ENCODE measurements at places on chromosomes 7 and 10. TPM values are rescaled to one million over a fixed set of nuclear protein-coding genes. Genes with fewer than 3 reads are reported as not detected.

- H3K4me3 ChIP-seq: peak within 1 kb of the TSS; percentile 74
- H3K4me1 ChIP-seq: peaks cover 3% of the 10 kb centered on the region
- no peaks in the 10 kb centered on the region for H3K27me3 ChIP-seq
- H3K36me3 ChIP-seq: no peaks in the 10 kb centered on the region
- H3K27ac ChIP-seq: peak within 1 kb of the TSS; percentile 90
Observed at GRCh38 chr10:45000752-45001380, at the start of gene ZNF22. Gene ZNF22, plus strand, starts transcription at chr10:45000923. Its CDS starts 2,446 bp downstream, at chr10:45003369.

DNA sequence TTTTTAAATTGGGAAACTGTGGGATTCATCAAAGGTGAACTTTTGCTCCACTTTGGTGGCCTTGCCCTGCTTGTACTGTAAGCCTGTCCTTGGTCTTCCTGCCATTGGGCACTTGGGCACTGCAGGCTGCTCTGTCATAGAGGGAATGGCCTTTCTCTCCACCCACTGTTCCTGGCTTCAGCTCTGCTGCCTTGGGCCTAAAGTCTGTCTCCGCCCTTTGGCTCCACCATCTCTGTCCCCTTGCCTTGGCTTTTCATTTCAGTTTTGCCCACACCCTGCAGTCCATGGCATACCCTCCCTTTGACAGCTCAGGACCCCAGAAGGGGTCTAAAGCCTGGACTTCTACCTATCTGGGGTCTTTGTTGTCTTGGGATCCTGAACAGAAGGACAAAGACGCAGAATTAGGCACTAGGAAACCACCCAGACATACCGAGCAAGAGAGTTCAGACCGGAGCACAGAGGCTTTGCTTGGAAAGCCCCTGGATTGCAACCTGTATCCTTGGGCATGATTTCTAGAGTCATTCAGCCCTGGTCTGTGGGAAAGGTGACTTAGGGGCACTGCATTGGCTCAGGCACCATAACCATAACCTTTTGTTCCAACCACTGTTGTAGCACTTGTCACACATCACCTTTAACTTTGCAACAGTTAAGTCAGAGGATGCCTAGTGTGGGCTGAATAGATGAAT lies 5.2 kb upstream of the ARHGAP22 start:
- peak overlapping the region; percentile 11 for H3K27ac ChIP-seq
- no peaks in the 10 kb centered on the region for H3K36me3 ChIP-seq
- H3K4me1 ChIP-seq: peaks cover 6% of the 10 kb centered on the region

DNA sequence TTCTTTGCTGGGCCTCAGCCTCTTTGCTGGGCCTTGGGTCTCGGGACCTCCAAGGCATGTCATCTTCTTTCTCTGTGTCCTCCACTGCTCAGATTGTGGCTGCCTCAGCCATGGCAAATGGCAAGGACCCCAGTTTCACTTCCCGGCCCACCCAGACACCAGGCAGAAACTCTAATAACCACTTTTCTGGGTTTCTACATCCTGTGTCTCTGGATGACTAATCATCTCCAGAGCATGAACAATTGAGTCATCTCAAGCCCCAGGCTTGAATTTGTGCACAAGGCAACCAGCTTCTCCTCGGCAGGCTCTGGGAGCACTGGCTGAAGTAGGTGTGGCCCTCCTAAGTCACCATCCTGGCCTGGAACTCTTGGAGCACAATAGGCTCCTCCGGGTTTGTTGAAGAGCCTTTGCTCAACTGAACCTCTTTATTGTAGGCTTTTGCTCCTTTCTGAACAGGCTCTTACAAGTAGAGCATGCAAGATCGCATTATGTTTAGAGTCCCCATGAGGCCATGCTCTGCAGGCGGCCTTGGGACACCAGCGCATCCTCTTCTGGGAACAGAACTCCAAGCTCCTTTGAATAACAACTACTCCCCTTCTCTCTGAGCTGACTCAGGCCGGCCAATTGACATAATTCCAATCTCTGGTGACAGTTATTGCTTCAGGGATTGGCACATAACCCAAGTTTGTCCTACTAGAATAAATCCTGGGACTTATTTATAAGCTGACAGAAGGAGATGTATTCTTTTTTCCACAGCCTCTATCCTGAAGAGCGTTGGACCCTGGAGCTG lies 218.1 kb downstream of the WDR11 start:
- no peak overlapping the region for H3K27ac ChIP-seq
- H3K4me1 ChIP-seq: no peaks in the 10 kb centered on the region
- no peaks in the 10 kb centered on the region for H3K27me3 ChIP-seq
- H3K4me3 ChIP-seq: no peak overlapping the region

GRCh38 chr7:54769203-54769602 lies 10.2 kb upstream of the SEC61G start:
- H3K27ac ChIP-seq: no peak overlapping the region
- DNase-seq: no peak
- H3K27me3 ChIP-seq: no peaks in the 10 kb centered on the region
- H3K4me1 ChIP-seq: no peaks in the 10 kb centered on the region
- H3K4me3 ChIP-seq: no peak overlapping the region
- H3K36me3 ChIP-seq: no peaks in the 10 kb centered on the region

- no peaks in the 10 kb centered on the region for H3K27me3 ChIP-seq
- peaks cover 40% of the 10 kb centered on the region for H3K4me1 ChIP-seq
- H3K36me3 ChIP-seq: no peaks in the 10 kb centered on the region
Observed at GRCh38 chr7:30475580-30475979, 3.0 kb downstream of the NOD1 start.

- no peaks in the 10 kb centered on the region for H3K36me3 ChIP-seq
- no peak overlapping the region for H3K27ac ChIP-seq
- no peak overlapping the region for H3K4me3 ChIP-seq
- no peak for DNase-seq
- H3K27me3 ChIP-seq: no peaks in the 10 kb centered on the region
Observed at GRCh38 chr7:30975256-30975899, 11.6 kb downstream of the GHRHR start.

DNA sequence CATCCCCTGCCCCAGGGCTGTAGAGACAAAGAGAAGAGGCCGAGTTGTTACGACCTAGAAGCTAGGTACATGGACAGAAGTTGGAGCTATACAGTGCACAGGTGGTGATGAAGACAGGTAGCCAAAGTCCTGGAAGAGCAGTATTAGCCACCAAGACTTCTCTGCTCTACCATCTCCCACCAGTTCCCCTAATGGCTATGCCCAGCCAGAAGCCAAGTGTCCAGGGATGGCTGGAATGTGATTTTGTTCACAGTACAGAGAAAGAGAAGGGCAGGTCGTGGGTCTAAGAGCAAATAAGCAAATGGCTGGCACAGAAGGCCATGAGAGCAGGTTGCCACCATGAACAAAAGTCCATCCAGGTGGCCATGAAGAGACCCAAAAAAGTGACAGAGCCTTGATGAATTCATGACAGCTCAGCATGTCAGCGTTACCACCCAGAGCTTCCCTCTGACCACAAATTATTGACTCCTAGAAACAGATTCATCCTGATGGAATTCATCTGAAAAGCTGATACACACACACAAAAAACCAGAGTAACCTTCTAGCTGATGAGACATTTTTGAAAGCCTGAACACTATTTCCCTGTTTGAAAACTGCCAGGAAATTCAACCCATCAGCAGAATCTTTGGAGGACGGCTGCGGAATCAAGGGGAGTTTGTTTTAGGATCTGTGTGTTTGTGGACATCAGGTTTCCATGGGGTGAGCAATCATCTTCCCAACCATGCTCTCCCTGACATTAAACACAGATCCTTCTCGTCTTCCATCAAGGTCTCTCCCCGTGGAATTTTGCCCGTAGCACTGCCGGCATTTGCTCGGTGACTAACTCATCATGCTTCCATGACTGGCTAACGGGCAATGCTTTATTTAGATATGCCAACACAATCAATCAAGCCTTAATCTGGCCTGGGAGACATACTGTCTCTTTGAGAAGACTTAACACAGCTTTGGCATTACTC lies 906.7 kb upstream of the AUTS2 start:
- H3K27ac ChIP-seq: no peak overlapping the region
- H3K27me3 ChIP-seq: no peaks in the 10 kb centered on the region
- H3K4me3 ChIP-seq: no peak overlapping the region
- no peaks in the 10 kb centered on the region for H3K4me1 ChIP-seq

GRCh38 chr7:116018731-116019130 lies 11.8 kb downstream of the TFEC start:
- no peak overlapping the region for H3K4me3 ChIP-seq
- no peaks in the 10 kb centered on the region for H3K36me3 ChIP-seq
- no peaks in the 10 kb centered on the region for H3K4me1 ChIP-seq
- no peaks in the 10 kb centered on the region for H3K27me3 ChIP-seq

- peak overlapping the region; percentile 78 for H3K27ac ChIP-seq
- no peak for DNase-seq
- H3K36me3 ChIP-seq: peaks cover 12% of the 10 kb centered on the region
- H3K4me1 ChIP-seq: no peaks in the 10 kb centered on the region
- H3K27me3 ChIP-seq: no peaks in the 10 kb centered on the region
Observed at GRCh38 chr7:130141161-130141883, 63.9 kb downstream of the TMEM209 start.

GRCh38 chr10:85864173-85864549 lies 502.4 kb downstream of the GRID1 start:
- no peak for DNase-seq
- no peaks in the 10 kb centered on the region for H3K36me3 ChIP-seq
- no peak overlapping the region for H3K4me3 ChIP-seq
- no peak overlapping the region for H3K27ac ChIP-seq
- no peaks in the 10 kb centered on the region for H3K4me1 ChIP-seq
- H3K27me3 ChIP-seq: no peaks in the 10 kb centered on the region

DNA sequence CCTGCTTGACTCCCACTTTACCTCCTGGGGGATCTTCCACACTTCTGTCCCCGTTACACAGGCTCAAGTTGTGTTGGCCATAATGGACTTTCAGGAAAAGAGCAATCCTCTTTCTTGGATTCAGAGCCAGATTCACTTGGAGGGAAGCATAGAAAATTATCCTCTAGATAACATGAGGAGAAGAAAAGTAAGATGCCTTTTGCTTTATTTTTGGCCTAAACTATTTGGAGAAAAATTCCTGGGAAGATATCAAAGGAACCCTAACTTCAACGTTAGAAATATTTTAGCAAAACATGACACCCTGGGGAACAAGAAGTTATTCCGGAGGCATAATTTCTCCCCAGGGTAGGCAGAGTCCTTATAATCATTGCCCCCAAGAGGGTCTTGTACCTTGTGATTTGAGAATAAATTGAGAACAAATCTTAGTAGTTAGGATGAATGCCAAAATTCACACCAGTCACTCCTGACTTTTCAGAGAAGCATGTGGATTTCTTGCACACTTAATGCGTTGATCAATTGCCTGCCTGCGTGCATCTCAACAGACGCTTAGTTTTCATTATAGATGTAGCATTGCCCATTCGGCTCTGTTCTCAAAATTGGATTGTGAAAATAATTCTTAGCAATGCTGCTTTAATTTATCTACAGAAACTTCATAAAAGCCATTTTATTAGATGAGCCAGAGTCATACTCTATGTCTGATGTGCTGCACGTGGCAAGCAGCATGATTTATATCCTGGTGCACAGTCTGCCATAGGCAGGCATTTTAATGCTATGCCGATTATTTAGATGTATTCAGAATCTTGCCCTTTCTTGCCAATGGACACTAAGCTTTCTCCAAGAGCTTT lies 224.4 kb downstream of the C7orf25 start:
- no peak overlapping the region for H3K27ac ChIP-seq
- H3K27me3 ChIP-seq: no peaks in the 10 kb centered on the region
- DNase-seq: no peak
- H3K36me3 ChIP-seq: no peaks in the 10 kb centered on the region
- H3K4me3 ChIP-seq: no peak overlapping the region

DNA sequence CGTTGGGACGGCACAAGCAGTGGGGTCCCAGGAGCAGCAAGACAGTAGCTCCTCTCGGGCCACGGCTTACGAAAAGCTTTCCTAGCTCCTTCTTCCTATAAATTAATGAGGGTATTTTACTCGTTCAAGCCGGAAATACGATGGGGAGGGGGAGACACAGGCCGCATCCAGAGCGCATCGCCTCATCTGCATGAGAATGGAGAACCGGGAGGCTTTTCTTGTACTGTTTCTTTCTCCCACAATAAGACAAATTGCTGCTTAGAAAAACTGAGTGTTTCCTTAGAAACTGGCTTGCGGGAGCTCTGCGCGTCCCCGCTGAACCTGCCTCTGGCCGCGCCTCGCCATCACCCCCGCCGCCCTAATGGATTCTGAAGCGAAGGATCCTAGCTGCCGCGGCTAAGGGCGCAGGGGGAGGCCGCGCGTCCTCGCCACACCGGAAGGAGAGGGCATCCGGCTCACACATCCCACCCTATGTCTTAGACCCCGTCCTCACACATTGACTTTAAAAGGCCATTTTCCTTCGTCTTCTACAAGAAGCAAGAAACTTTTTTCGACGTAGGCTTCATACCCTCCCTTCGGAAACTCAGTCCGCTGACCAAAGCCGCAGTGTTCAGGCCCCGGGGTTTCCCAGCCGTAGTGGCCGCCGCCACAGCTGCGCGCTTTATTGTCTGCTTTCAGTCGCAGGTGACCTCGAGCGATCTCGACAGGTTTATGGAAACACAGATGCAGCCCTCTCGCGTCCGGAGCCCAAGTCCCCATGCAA lies 8.8 kb downstream of the NXPH1 start:
- no peak overlapping the region for H3K27ac ChIP-seq
- H3K4me1 ChIP-seq: no peaks in the 10 kb centered on the region
- H3K36me3 ChIP-seq: no peaks in the 10 kb centered on the region

- H3K27ac ChIP-seq: peak within 1 kb of the TSS; percentile 38
- H3K4me3 ChIP-seq: peak within 1 kb of the TSS; percentile 70
- no peaks in the 10 kb centered on the region for H3K36me3 ChIP-seq
- H3K27me3 ChIP-seq: no peaks in the 10 kb centered on the region
Observed at GRCh38 chr10:24952143-24952706, at the start of gene PRTFDC1. Gene PRTFDC1, minus strand, starts transcription at chr10:24952606. Its CDS starts 31 bp downstream, at chr10:24952575.

DNA sequence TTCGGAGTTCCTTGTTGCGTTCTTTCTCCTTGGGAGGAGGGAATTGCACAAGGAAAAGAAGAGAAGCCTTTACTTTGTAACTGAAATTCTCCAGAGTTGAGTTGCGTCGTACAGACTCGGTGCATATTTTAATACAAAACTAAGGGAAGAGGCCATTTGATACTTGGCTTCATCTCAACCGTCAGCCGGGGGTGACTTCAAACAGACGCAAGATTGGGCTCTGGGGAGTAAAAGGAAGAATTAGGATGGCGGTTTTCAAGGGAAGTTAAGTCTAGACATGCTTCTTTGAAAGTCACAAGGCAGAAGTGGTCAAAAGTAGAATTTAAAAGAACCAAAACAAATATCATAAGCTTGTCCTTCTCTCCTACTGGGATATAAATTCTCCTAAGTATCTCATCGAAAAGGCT lies 1.6 kb downstream of the PRR15 start:
- peak overlapping the region; percentile 73 for H3K4me3 ChIP-seq
- no peak overlapping the region for H3K27ac ChIP-seq
- no peaks in the 10 kb centered on the region for H3K27me3 ChIP-seq
- peaks cover 13% of the 10 kb centered on the region for H3K4me1 ChIP-seq
- no peaks in the 10 kb centered on the region for H3K36me3 ChIP-seq
- DNase-seq: no peak

GRCh38 chr7:4712281-4713182 lies 30.4 kb downstream of the FOXK1 start:
- no peak overlapping the region for H3K27ac ChIP-seq
- no peaks in the 10 kb centered on the region for H3K27me3 ChIP-seq
- H3K36me3 ChIP-seq: no peaks in the 10 kb centered on the region
- no peak overlapping the region for H3K4me3 ChIP-seq
- peaks cover 5% of the 10 kb centered on the region for H3K4me1 ChIP-seq

- H3K27ac ChIP-seq: no peak overlapping the region
- H3K36me3 ChIP-seq: no peaks in the 10 kb centered on the region
- no peaks in the 10 kb centered on the region for H3K4me1 ChIP-seq
Observed at GRCh38 chr10:2120746-2121145, 383.4 kb upstream of the ADARB2 start.

Gene PROSER2
- 4.8 TPM for total RNA-seq

Gene PAX4
- total RNA-seq: not detected

Gene TRPV6
- total RNA-seq: not detected

Gene CLDN4
- total RNA-seq: 0.21 TPM

Gene SEMA3A
- total RNA-seq: 0.75 TPM

Gene CDH23
- 40.9 TPM for total RNA-seq

Gene TMEM140
- 26.9 TPM for total RNA-seq

Gene BMPER
- not detected for total RNA-seq
